Bladder microvascular endothelial cell (primary cell): ENCODE measurements at places on chromosomes 1 and 21. TPM values are rescaled to one million over a fixed set of nuclear protein-coding genes. Genes with fewer than 3 reads are reported as not detected.

The OR2G3 gene
- total RNA-seq = not detected in 2 replicates

The OR2T33 gene
- total RNA-seq = not detected in 2 replicates

The FMN2 gene
- total RNA-seq = 0.49 TPM in 1 of 2 replicates, not detected in the other

The NR5A2 gene
- 4.7 and 16.8 TPM in 2 replicates for total RNA-seq

The LYPD8 gene
- total RNA-seq = not detected in 2 replicates

The JAM2 gene
- 3.9 and 6.7 TPM in 2 replicates for total RNA-seq

The GNPAT gene
- 40.0 and 52.5 TPM in 2 replicates for total RNA-seq

The KIF2C gene
- 15.7 and 26.4 TPM in 2 replicates for total RNA-seq
